Ovary (tissue), 10 donors: ENCODE measurements at places on chromosomes 16 and 17.
A peak's percentile ranks its signal among the peaks of the same experiment; 100 is the strongest.

GRCh38 chr16:87086156-87086555 lies 231.0 kb downstream of the C16orf95 start:
- H3K27me3 ChIP-seq: no peaks in the 10 kb centered on the region
- no peaks in the 10 kb centered on the region for H3K36me3 ChIP-seq
- no peak overlapping the region for H3K4me3 ChIP-seq

- no peak overlapping the region for H3K4me3 ChIP-seq
- no peaks in the 10 kb centered on the region for H3K4me1 ChIP-seq
- H3K36me3 ChIP-seq: no peaks in the 10 kb centered on the region
These were observed 19.1 kb downstream of the C16orf95 start for GRCh38 chr16:87297918-87298631.

DNA sequence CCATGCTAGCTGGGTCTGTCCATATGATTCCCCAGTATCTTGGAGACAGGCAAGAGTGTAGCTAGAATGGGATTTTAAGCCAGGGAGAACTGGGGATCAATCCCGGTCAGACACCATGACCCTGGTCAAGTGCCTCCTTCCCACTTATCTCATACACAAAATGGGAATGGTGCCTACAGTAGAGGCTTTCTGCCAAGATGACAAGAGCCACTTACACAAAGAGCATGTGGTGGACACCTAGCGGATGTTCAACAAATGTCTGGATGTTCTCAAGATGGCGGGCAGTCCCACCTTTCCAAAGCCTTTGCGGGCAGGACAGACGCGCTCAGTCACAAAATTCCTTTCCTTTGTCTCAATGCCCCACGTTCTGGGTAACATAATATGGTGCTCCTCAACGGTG lies 57.3 kb downstream of the MAF start:
- H3K4me1 ChIP-seq: no peaks in the 10 kb centered on the region
- H3K27me3 ChIP-seq: no peaks in the 10 kb centered on the region
- H3K36me3 ChIP-seq: no peaks in the 10 kb centered on the region
- no peak for DNase-seq
- H3K4me3 ChIP-seq: no peak overlapping the region
- no peak overlapping the region for H3K27ac ChIP-seq

DNA sequence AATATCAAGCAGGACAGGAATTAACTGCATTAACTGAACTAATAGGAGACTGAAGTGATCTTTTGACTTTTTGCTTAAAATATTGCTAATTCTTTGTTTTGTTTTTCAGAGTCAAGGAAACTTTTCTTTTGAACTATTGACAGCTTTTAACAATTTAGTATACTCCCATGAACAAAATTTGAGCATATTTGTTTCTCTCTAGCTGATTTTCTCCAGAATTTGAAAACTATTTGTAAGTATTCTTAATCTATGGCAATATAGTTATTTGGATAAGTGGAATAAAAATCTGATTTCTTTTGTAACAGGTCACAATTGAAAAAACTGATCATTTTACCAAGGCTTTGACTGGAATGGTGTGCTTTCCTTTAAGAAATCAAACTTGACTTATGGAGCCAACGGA lies 7.0 kb upstream of the SCPEP1 start:
- DNase-seq: no peak
- H3K4me3 ChIP-seq: no peak overlapping the region
- no peaks in the 10 kb centered on the region for H3K4me1 ChIP-seq
- H3K27me3 ChIP-seq: no peaks in the 10 kb centered on the region
- no peaks in the 10 kb centered on the region for H3K36me3 ChIP-seq

- H3K27me3 ChIP-seq: no peaks in the 10 kb centered on the region
- no peaks in the 10 kb centered on the region for H3K36me3 ChIP-seq
- H3K4me1 ChIP-seq: peaks cover 1% of the 10 kb centered on the region
- peak overlapping the region; percentile 74 for H3K4me3 ChIP-seq
- H3K27ac ChIP-seq: peak overlapping the region; percentile 98
These were observed 706 bp downstream of the TEN1 start for GRCh38 chr17:75979705-75980187.

DNA sequence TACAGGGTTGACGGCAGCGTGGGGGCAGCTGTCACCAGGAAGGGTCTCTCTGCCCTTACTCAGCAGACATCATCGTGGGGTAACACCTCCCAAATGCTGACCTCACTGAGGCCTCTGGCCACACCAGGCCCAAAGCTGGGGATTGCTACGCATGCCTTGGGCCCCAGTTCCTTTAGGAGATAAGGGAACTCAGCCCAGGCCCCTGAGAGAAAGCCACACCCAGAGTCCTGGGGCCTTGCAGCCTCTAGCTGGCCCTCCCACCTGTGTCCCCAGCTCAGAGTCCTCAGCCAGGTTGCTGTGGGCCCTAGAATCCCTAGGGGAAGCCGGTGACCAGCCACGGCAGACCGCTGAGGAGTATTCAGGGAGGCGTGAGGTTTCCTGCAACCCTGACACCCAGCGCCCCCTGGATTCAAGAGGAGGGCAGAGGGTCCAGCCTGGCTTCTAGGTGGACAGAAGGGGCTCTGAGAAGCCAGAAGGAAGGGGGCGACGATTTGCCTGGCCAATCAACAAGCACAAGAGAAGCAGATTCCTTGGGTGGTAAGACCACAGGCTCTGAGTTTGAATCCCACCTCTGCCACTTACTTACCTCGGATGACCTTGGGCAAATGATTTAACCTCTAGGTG lies 10.3 kb upstream of the GINS2 start:
- no peak overlapping the region for H3K27ac ChIP-seq
- no peaks in the 10 kb centered on the region for H3K27me3 ChIP-seq
- H3K36me3 ChIP-seq: no peaks in the 10 kb centered on the region
- H3K4me1 ChIP-seq: no peaks in the 10 kb centered on the region

- no peaks in the 10 kb centered on the region for H3K36me3 ChIP-seq
- H3K4me3 ChIP-seq: no peak overlapping the region
- H3K27ac ChIP-seq: no peak overlapping the region
- peaks cover 3% of the 10 kb centered on the region for H3K4me1 ChIP-seq
- no peak for DNase-seq
These were observed 16.3 kb downstream of the FAM117A start for GRCh38 chr17:49747632-49748031.

- peak overlapping the region; percentile 58 for H3K4me3 ChIP-seq
- H3K4me1 ChIP-seq: peaks cover 19% of the 10 kb centered on the region
- no peaks in the 10 kb centered on the region for H3K36me3 ChIP-seq
- peak overlapping the region; percentile 97 for H3K27ac ChIP-seq
- no peaks in the 10 kb centered on the region for H3K27me3 ChIP-seq
- DNase-seq: no peak
These were observed 1.2 kb upstream of the GLIS2 start for GRCh38 chr16:4314532-4315185.

GRCh38 chr17:183021-183420 lies 1.6 kb upstream of the DOC2B start:
- DNase-seq: no peak
- no peaks in the 10 kb centered on the region for H3K36me3 ChIP-seq
- H3K27me3 ChIP-seq: peaks cover 5% of the 10 kb centered on the region
- no peak overlapping the region for H3K27ac ChIP-seq
- no peak overlapping the region for H3K4me3 ChIP-seq

- H3K27ac ChIP-seq: no peak within 1 kb of the TSS
- DNase-seq: peak; percentile 31
- H3K4me3 ChIP-seq: no peak within 1 kb of the TSS
- no peaks in the 10 kb centered on the region for H3K36me3 ChIP-seq
- H3K27me3 ChIP-seq: no peaks in the 10 kb centered on the region
These were observed at the start of gene ACSM5 for GRCh38 chr16:20409398-20410120. ACSM5 (plus strand) TSS chr16:20409534; CDS start chr16:20411485, 1,951 bp downstream.

GRCh38 chr17:27649929-27650328 lies 18.9 kb downstream of the LGALS9 start:
- no peak overlapping the region for H3K4me3 ChIP-seq
- no peak overlapping the region for H3K27ac ChIP-seq
- no peaks in the 10 kb centered on the region for H3K4me1 ChIP-seq
- DNase-seq: no peak
- H3K27me3 ChIP-seq: no peaks in the 10 kb centered on the region

- H3K4me1 ChIP-seq: no peaks in the 10 kb centered on the region
- peak; percentile 34 for DNase-seq
- no peak overlapping the region for H3K4me3 ChIP-seq
- H3K27ac ChIP-seq: no peak overlapping the region
- no peaks in the 10 kb centered on the region for H3K36me3 ChIP-seq
These were observed 121.6 kb downstream of the ZNF423 start for GRCh38 chr16:49734331-49734730.
